Activated CD4-positive, alpha-beta T cell treated with anti-CD3 and anti-CD28 coated beads, Interleukin-2, amount 50 U/mL, for 24 hours (primary cell): ENCODE measurements at places on chromosomes 7 and 10.

DNA sequence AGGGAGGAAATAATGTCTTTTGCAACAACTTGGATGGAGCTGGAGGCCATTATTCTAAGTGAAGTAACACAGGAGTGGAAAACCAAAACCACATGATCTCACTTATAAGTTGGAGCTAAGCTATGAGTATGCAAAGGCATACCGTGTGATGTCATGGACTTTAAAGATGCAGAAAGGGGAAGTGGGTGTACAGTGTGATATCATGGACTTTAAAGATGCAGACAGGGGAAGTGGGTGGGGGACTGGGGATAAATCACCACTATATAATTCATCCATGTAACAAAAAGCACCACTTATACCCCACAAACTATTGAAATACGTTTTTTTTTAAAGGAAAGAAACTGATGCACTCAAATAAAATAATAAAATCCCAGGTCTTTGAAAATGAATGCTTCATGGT is 29.5 kb downstream of the LYZL2 start:
- no peak for DNase-seq

- DNase-seq = no peak
Measured at GRCh38 chr10:122981066-122981464, 864 bp downstream of the PSTK start.

GRCh38 chr10:75202321-75203045 is 8.1 kb upstream of the VDAC2 start:
- no peak for DNase-seq

- no peak for DNase-seq
Measured at GRCh38 chr10:630581-631073, 58.8 kb downstream of the DIP2C start.

DNA sequence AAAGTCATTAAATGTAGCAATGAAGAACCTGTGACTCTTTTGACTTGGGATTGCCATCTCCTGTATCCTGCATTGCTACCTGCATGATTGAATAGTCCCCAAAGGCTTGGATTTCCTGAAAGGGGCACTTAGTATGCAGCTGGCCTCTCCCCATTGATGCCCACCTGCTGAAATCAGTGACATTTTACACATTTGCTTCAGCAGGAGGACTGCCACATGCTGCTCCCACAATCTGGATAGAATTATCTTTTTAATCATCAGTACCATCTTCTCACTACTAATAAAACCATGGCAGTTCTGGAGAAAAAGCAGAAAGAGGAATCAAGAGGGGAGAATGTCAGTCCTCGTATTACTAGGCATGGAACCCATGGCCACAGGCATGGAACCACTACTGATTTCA is 67.8 kb downstream of the SLC13A1 start:
- no peak for DNase-seq

GRCh38 chr7:1193593-1194424 is 33.8 kb upstream of the ZFAND2A start:
- no peak for DNase-seq

DNA sequence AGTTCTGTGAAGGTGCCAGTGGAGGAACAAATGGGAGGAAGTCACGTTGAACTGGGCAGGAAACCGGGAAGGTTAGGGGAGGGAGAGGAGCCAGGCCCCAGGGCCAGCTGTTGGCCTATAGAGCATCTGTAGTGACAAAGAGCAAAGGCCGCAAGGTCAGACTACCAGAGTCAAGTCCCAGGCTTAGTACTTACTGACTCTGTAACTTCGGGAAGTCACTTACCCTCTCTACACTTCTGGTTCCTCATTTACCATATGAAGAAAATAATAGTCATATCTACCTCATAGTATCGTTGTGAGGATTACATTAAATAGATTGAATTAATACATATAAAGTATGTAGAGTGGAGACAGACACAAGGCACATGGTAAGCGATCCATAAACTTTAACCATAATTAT is 101.8 kb upstream of the FZD1 start:
- no peak for DNase-seq

- peak; percentile 63 for DNase-seq
Measured at GRCh38 chr10:34638406-34639054, 176.6 kb downstream of the PARD3 start.

DNA sequence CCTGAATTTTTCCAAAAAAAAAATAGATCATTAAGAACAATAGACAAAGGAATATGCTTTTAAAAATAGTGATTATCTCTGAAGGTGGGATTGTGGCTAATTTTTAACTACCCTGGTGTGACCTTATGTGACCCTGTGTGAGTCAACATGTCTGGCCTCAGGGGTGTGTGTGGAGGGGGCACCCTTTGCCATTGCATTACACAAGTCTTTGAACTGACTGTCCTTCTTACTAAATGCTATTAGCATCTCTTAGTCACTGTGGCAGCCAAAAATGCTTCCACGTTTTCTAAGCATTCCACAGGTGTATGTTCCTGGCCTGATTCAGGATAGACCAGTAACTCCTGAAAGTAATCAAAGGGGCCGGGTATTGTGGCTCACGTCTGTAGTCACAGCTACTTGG is 175.4 kb downstream of the MGMT start:
- no peak for DNase-seq

DNA sequence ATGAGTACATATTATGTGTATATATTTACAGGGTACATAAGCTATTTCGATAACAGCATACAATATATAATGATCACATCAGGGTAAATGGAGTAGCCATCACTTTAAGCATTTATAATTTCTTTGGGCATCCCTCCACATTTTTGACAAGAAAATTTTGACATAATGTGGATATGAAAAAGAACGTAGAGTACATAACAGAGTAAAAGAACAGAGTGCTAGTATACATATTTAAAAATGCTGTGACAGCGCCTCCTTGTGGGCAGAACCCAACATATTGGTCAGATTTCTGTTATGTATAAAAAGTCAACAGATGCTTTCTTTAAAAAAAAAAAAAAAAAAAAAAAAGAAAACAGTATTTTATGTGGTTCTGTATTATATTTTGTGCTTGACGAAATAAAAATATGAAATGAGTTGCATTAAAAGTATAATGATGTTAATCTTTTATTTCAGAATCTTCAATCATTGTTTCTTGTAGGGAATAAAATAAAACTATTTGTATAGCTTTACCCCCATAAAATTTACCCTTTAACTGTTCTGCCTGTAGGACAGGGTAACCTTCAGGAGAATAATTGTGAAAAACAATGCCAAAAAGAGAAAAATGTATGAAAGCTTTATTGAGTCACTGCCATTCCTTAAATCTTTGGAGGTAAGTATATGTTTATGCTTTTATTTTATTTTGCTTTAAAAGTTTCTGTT is 18.3 kb upstream of the HBP1 start:
- peak; percentile 74 for DNase-seq

DNA sequence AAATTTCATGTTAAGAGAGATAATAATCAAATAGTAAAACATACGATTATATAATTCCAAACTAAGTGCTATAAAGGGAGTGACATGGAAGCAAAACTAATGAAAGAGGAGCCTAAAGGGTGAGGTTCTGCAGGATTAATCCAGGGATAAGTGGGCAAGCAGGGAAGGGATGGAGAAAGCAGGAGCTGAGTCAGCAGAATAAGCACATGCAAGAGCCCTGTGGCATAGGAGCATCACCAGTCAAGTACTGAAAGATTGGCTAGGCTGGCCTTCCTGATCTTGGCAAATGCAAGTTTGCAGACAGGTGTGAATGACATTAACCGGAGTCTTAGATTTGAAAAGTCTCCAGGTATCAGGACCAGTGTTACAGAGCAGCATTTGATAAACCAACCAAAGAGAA is 336.4 kb downstream of the ELMO1 start:
- no peak for DNase-seq

GRCh38 chr10:101235766-101236165 is 6.5 kb upstream of the LBX1 start:
- no peak for DNase-seq

- DNase-seq = no peak
Measured at GRCh38 chr7:80804589-80804988, 114.3 kb downstream of the SEMA3C start.

- no peak for DNase-seq
Measured at GRCh38 chr10:49610114-49610457, at the start of gene SLC18A3. SLC18A3 (plus strand) TSS chr10:49610310; CDS start chr10:49610741, 431 bp downstream.

- no peak for DNase-seq
Measured at GRCh38 chr7:136234040-136234439, 256.9 kb upstream of the MTPN start.

DNA sequence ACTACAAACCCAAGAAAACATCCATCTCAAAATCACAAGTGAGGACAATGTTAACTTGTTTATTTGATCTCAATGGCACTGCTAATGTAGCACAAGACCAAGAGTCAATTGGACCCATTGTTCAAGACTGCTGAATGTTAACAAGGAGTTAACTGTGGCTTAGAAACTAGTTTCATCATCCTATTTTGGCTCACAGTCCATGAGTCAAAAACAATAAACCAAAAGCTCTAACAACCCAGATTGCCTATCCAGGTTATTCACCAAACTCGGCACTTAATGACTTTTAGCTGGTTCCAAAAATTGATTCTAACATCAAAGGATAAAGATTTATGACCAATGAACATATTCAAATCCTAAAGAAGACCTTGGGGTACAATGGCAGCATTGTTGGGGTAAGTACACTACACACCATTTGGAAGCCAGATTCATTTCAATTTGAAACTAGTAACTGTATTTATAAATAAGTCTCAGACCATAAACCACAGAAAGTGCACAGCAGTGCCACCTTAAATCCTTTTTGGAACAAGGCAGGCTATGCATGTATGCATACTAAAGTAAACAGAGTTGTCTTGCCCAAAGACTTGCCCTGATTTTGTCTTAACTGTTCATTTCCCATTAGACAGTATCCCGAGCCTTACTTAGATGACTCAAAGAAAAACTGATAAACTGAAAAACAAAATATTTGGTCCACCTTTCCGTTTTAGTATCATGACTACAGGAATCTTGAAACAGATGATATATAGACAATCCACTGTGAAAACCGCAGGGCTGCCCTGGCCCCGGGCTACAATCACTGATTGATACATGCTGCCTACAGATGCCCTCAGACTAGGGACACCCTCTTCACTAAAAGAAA is 84.5 kb downstream of the SRPK2 start:
- no peak for DNase-seq

- DNase-seq = no peak
Measured at GRCh38 chr7:98329100-98329790, 47.8 kb downstream of the BRI3 start.

DNA sequence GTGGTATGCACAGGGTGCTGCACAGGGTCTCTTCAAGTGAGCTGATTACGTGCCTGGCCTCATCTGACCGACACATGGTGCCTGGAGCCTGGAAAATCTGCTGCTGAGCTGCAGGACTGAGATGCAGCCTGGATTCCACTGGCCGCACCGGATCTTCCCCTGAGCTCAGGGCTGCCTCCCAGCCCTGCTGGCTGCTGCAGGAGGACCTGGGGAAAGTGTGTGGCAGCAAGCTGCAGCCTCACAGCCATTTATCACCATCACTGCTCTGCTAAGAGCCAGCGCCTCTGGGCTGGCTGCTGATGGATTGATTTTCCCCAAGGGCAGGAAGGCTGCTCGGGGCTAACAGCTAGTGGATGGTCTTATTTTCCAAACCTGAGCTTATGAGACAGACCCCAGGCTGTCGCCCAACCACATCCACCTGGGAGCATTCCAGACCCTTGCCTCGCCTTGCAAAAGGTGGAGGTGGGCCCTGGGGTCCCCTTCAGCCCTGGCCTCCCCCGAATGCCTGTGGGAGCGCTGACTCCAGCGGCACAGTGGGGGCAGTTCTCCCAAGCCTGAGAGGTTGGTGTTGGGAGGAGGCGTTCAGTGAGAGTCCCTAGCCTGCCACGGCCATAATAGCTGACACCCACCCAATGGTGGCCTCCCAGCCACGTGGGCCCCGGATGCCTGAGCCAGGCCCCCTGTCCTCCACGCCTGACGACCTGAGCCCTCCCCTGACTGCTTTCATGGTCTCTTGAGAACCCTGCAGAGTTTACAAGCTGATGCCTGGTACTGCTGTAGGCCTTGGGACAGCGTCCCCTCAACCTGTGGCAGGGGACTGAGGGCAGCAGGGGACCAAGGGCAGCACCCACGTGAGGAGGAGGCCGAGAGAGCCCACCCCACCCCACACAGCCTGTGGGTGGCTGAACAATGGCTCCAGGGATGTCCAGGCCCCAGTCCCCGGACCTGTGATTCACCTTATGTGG is 38.2 kb downstream of the STK32C start:
- DNase-seq = no peak

DNA sequence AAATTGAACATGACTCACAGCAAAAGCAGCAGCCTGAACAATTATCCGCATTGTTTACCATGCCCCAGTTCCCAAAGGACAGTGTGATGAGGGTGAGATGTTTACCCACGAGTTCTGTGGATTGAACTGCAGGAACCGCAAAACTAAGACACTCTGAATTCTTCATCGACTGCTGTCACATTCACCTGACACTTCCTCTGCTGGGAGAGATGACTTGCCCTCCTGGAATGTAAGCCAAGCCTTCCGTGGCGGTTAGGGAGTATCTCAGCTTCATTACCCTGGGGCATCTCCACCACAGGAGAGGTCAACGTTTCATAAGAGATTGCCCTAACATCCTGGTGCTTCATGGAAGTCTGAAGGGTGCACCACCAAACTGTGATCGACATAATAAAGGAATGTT is 374.6 kb upstream of the ADARB2 start:
- DNase-seq = no peak

- no peak for DNase-seq
Measured at GRCh38 chr7:105198223-105198622, 184.2 kb downstream of the KMT2E start.

DNA sequence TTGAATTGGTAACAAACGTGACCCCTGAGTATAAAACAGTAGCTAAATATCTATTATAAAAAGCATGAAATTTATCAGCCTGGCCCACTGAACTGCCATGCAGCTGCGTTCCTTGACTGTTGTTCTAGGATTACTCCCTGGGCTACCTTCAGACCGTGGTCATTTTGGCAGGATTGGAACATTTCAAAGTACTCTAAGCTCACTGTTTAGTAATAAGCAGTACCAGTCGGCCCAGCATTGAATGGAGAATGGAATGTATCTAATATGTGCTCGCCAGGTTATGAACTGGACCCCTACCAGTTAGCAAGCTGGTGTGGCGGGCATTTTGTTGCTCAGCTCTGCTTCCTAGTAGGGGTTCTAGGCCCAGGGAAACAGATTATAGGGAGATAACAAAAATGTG is 112.2 kb downstream of the SEMA3C start:
- DNase-seq = no peak

- no peak for DNase-seq
Measured at GRCh38 chr7:151379193-151379520, 30.7 kb downstream of the WDR86 start.
